ENCODE measurements at places on chromosomes 1 and 21.

DNA sequence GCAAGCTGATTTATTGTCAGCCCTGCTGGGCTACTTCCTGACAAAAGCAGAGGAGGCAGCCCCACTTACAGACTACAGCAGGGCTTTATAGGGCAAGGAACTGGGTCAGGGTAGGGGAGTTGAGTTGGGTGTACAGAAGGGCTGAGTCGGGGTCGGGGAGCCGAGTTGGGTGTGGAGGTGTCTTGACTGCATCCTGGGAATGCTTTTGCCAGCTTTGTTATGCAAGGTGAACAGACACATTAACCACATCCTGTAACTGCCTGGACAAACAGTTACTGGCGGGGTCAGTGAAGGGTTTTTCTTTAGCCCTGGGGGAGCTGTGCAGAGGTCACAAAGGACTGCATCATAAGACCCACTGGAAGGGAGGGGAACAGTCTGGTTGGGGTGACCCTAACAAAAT, 39.1 kb upstream of the GBP5 start:
- peak; percentile 16 for DNase-seq

- DNase-seq, result no peak
Measured at GRCh38 chr1:64920941-64921589, 45.3 kb downstream of the JAK1 start.

DNA sequence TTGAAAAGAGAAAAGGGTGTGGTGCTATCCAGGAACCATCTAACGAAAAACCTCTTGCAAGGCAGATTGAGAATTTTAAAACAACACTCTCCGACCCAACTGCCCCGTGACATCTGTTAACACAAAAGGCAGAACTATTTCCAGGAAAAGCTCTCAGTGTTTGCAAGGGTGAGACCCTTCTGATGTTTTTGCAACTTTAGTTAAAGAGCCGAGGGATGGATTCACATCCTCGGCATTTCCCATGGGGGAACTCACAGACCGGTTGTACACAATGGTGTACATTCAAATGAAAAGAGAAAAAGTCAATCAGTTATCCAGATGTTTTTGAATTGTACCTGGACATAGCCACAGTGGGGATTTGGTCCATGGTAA, 120.0 kb downstream of the NGF start:
- no peak for DNase-seq

GRCh38 chr1:25821112-25821476, 1.3 kb downstream of the MTFR1L start:
- no peak for DNase-seq

Measured in ELF-1 (cell line).